ENCODE measurements at places on chromosomes 12 and 14.

- DNase-seq = no peak
These were observed 95.1 kb upstream of the PTPRB start for GRCh38 chr12:70732287-70732686.

DNA sequence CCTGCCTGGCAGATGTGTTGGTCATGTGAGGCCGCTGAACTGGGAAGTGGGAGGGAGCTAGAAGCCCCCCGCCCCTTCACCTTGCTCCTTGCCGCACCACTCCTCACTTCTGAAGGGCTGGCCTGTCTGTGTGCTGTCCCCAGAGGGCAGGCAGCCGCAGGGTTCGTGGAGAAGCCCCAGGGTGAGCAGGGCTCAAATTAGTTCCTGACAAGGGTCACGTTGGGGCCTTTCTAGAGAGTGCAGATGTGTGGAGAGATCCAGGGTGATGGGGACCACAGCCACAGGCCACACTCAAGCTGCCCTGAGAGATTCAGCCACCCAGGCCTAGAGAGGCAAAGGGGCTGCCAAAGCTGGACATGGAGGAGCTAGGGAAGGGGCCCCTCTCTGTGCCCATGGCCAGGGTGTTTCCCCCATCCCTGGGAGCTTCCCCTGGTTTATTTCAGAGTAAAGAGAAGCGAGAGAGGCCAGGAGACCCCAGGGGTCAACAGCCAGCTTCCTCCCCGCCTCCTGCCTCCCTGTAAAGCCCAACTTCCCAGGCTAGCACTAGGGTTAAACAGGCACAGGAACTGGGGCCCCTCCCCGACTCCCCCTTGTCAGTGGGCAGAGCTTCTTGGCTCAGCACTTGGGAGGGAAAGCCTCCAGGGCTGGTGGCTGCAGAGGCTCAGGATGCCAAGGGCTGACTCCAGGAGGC lies 16.2 kb downstream of the SLC25A29 start:
- DNase-seq = no peak

GRCh38 chr12:6038160-6038559 lies 86.3 kb downstream of the VWF start:
- peak; percentile 46 for DNase-seq

DNA sequence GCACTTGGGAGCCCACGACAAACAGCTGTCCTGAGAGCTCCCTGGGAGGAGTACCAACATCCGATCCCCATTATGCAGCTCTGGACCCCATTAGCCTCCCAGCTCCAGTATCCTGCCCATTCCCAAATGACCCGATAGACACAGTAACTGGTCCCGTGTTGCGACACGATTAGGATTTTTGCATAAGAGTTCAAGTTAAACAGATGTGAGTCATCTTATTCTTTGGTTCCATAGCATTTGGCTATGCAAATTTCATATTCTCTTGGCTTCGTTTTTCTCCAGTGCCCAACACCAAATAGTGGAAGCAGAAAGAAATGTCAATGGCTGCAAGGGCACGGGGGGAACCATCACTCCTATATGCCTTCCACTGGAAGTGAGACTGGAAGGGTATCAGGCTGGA lies 43.0 kb upstream of the LRRC10 start:
- DNase-seq = no peak

DNA sequence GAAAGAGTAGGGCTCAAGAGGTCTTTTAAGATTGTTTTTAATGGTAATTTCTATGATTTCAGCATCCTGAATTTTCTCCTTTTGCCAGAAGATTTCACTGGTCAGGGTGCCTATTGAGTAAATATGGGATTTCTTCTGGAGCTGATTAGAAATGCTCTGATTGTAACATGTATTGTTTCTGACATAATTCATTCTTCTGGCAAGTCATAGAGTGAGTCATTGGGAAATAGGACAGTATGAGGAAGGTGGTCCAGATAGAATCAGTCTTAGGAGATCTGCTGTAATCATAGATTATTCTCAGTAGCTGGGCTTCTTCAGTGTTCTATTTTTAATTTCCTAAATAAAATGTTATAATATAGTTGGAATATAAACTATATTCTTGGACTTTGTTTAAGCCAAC lies 182.0 kb upstream of the NAV3 start:
- DNase-seq = peak; percentile 45

- no peak for DNase-seq
These were observed 52.0 kb downstream of the ACTN1 start for GRCh38 chr14:68927089-68927488.

DNA sequence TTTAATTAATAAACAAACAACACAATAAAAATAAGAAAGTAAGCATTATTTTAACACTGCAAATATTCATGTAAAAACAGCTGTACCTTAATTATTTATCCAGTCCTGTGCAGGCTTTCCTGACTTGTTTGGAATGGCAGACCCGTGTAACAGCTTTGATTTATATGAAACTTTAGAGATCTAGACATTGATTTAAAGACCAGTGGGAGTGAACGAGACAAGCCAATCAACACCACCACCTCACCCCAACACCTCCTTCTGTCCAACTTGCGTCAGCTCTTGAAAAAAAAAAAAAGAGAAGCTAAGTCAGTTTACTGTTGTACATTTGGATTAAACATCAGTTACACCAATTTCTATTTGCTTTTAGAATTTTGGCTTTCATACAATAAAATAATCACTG lies 22.3 kb downstream of the SLC38A4 start:
- DNase-seq = no peak

DNA sequence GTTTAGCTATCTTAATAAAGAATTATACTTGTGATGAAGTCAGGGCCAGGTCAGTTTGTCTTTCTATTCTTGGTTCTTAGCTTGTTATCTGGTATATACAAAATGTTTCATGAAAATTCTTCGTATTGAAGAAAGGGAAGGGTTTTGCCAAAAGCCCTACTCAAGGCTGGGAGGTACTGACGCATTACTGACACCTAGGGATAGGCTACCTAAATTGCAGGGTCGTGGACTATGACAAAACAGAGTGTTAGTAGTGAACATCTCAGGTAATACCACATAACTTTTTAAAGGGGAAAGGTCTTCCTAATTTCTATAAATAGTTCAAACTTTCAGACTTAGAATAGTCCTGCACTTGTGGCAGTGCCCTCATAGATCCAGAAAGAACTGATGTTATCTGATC lies 246.3 kb downstream of the RGS6 start:
- DNase-seq = no peak

GRCh38 chr14:104587641-104588040 lies 8.1 kb downstream of the C14orf180 start:
- no peak for DNase-seq

DNA sequence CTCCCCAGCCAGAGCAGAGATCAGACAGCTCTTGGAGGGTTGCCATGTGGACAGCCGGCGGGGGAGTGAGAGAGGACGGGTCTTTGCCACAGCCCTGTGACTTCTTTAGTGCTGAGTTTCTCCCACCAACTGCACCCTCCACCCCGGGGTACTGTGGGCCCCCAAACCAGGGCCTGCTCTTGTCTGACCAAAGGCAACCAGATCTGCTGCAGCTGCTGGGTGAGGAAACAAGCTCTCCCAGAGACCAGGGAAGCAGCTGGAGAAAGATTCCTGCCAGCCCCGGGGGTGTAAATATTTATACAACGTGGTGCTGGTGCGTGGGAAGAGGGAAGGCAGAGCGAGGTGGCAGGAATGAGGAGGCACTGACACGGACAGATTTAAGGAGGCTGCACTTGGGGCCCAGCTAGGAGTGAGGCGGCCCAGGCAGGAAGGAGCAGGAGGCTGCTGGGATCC lies 14.3 kb upstream of the ZFP36L1 start:
- DNase-seq = peak; percentile 91

- no peak for DNase-seq
These were observed 44.6 kb downstream of the DUSP6 start for GRCh38 chr12:89307474-89308253.

DNA sequence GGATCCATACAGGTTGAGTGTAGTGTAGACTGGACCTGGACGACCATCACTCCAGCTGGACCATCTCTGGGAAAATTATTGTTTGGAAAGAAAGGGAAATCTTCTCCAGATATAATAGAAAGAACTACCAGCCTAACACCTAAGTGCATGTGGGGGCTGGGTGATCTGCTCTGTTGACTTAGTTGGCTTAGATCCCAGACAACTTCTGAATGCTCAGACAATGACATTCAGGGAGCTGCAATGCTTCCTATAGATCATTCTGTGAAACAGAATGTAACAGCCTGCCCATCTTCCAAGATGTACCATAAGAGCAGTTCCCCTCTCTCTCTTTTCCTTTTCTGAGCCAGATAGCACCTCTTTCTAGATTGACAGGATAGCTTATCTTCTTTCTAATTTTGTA lies 572.8 kb upstream of the STXBP6 start:
- no peak for DNase-seq

- DNase-seq = no peak
These were observed 24.2 kb downstream of the YY1 start for GRCh38 chr14:100263141-100263540.

- no peak for DNase-seq
These were observed 58.8 kb downstream of the OTX2 start for GRCh38 chr14:56751471-56751870.

DNA sequence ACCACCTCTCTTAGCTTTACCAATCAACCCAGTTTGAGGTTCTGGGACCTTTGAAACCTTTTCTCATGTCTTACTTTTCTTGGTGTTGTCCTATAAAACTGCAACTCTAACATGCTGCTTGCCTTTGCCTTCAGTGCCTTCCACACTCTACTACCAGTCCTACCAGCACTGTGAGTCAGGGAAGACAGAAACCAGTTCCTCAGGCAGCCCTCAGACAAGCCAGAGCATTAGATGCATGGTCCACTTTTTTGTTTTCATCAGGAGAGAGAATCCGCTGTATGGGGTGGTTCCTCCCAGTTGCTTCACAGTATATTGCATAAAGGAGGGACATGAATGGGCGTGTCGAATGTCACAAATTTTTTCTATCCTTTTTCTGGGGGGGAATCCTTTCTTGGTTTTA lies 17.3 kb upstream of the KLRB1 start:
- DNase-seq = no peak

- DNase-seq = no peak
These were observed 38.7 kb downstream of the DEGS2 start for GRCh38 chr14:100120522-100121269.

GRCh38 chr14:90299408-90299807 lies 32.3 kb downstream of the NRDE2 start:
- no peak for DNase-seq

GRCh38 chr12:90020014-90020413 lies 311.4 kb upstream of the ATP2B1 start:
- DNase-seq = no peak

GRCh38 chr12:71036526-71036925 lies 116.0 kb upstream of the PTPRR start:
- DNase-seq = no peak

DNA sequence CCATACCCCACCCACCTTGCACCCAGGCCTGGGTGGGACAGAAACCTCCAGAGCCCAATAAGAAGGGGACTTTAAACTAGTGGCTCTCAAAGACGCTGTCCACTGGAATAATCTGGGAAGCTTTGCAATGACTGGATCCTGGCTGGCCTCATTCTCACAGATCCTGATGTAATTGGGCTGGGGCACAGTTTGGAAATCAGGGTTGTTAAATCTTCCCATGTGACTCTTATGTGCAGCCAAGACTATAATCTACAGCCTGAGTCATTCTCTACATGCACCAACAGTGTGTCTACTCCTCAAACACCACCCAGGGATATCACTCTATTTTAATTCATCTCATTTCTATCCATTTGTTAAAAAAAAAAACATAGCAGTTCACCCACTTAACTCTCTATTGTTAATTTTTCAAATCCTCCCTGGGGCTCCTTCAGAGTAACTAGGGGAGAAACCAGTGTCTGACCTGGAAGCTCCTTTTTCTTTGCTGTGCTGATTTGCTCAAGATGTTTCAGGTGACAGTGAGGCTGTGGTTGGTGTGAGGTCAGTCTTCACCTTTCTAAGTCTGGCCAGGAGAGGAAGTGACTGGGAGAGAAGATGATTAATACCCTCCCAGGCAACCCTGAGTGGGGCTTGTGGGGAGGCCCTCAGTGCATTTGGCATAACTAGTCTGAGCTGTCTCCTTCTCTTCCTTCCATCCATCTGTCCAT lies 211.6 kb upstream of the SFSWAP start:
- DNase-seq = peak; percentile 63

GRCh38 chr14:53493860-53494259 lies 340.7 kb upstream of the DDHD1 start:
- no peak for DNase-seq

DNA sequence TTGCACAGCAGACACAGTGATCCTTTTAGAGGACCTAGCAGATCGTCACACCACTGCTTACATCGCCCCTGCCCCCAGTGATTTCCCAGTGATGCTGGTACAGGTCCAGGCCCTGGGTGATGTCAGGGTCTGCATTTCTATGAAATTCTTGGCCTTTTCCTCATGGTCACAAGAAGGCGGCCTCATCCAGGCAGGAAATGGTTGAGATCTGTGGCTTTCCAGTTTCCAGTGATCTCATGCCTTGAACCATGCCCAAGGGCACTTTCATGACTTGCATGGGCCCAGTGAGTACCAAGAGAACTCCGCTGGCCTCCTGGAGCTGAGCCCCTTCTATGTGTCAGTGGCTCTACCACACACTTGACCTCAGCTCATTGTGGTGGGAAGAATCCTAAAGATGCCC lies 41.9 kb upstream of the BDKRB2 start:
- no peak for DNase-seq

GRCh38 chr12:90128526-90128925 lies 419.9 kb upstream of the ATP2B1 start:
- DNase-seq = peak; percentile 9

DNA sequence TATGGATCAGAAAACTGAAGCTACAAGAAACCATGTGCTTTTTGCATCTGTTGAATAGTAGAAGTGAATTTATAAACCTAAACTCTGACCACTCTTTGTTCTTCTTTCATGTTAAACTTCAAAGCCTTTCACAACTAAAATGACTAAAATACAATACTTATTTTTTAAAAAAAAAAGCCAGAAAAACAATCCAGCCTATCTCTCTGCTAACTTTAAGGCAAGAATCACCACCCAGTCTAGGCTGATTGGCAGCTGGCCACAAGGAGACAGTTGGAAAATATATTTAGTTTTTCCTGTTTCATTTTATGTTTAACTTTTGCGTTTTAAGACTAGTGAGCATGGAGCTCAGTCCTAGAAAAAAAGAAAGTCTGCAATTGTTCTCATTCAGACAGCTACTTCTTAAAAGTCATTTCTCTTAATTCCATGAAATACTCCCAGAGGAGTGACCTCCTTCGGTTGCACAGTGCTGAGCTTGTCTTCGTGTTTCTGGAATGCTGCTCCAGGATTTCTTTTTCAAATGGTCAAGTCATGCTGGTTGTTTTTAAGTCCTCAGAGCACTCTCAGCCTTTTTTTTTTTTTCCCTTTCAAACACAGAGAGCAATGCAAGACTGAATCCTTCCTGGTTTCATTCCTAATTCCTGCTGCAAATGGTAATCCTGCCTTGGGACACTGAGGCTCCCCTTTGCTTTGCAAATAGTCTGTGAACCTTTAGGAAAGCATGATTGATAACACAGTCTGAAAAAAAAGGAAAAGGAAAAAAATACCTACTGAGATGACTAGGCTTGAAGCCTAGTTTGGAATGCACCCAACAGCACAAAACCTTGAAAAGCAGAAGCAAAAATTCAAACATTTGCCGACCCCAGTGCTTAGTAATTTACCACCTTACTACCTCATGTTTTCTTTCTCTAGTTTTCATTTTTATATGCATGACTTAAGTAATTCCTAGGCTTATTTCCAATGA lies 233.3 kb upstream of the DAAM1 start:
- peak; percentile 95 for DNase-seq

- DNase-seq = no peak
These were observed 305.2 kb upstream of the SYT1 start for GRCh38 chr12:78559416-78559815.

- no peak for DNase-seq
These were observed 49.8 kb downstream of the CKAP4 start for GRCh38 chr12:106197906-106198623.
